ENCODE measurements at places on chromosomes 5 and 9.

- peak; percentile 92 for DNase-seq
Observed at GRCh38 chr5:149731617-149732323, 1.7 kb downstream of the PPARGC1B start.

DNA sequence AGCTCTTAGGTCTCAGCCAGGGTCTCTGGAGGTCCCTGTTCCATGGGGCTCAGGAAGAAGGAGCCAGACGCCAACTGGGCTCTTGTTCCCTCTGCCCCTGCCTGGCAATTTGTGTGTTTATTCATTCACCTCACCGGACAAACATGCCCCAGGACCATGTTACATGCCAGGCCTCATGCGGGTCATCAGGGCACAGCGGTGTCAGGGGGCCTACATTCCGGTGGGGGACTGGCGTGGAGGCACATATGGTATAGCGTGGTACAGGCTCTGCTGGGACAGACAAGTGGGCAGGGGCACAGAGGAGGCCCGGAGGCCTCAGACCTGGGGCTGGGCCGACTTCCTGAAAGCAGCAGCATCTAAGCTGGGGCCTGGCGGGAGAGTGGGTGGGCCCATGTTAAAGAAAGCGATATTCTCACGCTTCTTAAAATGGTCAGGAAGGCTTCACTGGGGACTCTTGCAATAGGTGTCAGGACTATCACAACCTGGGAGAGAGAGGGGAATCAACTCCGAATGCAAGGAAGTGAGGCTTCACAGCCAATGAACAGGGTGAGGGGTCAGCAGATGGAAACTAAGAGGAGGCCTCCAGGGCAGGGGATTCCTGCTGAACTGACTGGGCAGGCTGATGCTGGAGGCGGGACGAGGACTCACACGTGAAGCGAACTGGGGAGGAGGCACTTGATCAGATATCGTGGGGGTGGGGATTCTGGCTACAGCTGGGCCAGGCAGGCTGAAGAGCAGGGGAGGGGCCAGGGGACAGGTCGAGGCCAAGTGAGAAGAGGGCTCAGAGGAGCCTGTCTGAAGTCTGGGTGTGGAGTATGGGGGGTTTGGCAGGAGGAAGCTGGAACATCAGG lies 41.9 kb downstream of the NCS1 start:
- no peak for DNase-seq

GRCh38 chr5:53749621-53750020 lies 189.2 kb downstream of the NDUFS4 start:
- DNase-seq, result no peak

DNA sequence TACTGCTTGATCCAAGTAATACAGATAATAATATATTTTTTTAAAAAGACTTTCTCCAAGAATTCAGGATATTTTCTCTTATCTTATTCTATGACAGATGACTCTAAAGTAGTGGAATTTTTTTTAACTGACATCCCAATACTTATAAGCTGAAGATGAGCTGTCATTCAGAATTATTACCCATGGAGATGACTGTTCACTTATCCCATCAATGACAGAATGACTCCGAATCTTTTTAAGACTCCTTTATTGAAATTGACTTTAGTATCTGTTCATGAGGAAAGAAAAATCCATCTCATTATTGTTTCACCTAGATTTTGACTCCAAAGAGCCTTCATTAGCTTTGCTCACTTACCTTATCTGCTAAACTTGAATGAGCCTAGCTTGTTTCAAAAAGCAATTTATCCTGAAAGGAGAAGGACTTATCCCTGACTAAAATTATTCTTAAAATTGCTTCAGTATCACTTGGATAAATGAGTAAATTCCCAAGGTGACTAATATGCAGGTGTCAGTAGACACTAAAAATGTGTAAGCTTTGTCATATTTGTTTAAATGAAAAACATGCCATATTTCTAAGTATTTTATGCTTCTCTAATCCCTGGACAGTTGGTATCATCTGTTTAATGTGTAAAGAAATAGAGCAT lies 146.9 kb downstream of the PLCXD3 start:
- DNase-seq, result no peak
